Heart right ventricle (tissue), 16 donors: ENCODE measurements at places on chromosomes 3 and 15. TPM values are rescaled to one million over a fixed set of nuclear protein-coding genes. Genes with fewer than 3 reads are reported as not detected.
A peak's percentile ranks its signal among the peaks of the same experiment; 100 is the strongest.

Gene DNAJA4
- 210 TPM for total RNA-seq

Gene CELSR3
- 0.13 TPM for total RNA-seq

Gene TMC3
- not detected for total RNA-seq

Gene NANOGP8
- not detected for total RNA-seq

Gene CPN2
- 1.2 TPM for total RNA-seq

Gene PIAS1
- 23.5 TPM for total RNA-seq

Gene SNTN
- total RNA-seq, result not detected

Gene C15orf62
- total RNA-seq, result not detected

Gene SST
- not detected for total RNA-seq

Gene RASGRP1
- total RNA-seq, result 0.26 TPM

Gene TM4SF18
- total RNA-seq, result 12.8 TPM

DNA sequence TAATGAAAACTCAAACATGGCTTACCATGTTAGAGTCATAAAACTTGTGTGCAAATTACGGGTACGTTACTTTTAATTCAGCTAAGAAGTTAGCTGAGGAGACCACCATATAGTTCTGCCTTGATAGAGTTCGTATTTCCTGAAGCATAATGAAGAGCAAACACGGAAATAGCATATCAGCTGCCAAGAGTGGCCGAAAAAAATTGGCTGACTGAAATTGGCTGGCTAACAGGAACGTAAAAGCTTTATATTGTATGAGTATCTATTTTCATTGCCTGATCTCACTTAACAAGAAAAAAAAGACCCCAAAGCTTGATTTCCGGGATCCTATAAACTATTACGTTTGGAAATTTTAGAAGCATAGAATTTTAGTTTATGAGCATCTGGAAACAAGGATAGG is 1222.9 kb downstream of the ZPLD1 start:
- DNase-seq, result no peak

- peak; percentile 67 for DNase-seq
Measured at GRCh38 chr3:52317208-52318000, 1.3 kb downstream of the DNAH1 start.

DNA sequence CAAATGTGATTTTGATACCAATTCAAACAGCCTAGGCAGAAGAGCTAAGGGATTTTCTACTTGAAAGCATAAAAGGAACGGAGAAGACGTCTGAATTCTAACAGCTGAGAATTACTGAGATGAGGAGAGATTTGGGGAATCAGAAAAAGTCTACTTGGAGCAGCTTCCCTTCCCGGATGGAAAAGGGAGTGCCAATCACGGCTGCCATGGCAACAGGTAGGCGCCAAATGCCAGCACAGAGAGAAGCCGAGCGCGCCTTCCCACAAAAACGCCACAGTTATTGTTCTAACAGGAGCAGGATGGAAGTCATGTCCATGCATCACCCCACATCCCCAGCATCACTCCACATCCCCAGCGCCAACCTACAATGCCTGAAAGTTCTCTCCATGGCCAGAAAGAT is 63.5 kb upstream of the PRR20G start:
- DNase-seq, result no peak

GRCh38 chr3:169554611-169555010 is 108.9 kb downstream of the MECOM start:
- DNase-seq, result no peak

DNA sequence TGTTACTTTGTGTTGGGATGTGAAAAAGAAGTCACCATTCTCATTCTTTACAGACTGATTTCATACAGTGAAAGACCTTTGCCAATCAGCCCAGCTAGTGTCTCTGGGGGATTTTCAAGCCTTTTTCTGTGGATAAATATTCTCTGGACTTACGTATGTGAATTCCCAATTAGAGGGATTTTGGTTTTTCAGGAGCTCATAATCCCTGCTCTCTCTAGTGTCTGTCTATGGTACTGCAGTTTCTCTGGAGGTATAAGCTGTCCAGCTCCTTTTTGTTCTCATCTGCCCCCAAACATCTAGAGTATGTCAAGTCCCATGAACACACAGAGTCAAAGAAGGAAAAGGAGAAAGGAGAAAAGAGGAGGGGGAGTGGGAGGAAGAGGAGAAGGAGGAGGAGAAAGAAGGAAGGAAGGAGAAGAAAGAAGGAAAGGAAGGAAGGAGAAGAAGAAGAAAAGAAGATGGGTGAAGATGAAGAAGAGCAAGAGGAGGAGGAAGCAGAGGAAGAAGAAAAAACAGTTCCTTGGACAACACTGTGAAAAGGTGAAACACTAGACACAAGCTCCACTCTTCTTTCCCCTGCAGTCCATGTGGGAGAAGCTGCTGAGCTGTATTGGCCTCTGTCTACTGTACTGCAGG is 218.6 kb downstream of the GREM1 start:
- no peak for DNase-seq

DNA sequence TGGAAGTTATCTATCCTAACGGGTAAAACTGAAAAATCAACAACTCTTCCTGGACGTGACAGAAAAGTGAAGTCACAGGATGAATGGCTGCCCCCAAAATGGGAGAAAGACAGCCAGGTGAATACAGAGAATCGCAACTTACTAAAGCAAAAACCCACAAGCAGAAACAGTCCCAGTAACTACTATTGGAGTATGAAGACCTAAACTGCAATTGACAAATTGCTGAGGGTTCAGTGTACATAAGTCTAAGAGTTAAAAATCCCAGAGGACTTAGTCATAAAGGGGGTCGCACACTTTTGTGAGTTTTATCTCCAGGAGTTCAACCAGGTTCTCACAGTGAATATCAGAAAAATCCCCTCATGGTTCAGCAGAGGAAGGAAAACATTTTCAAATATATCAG is 56.8 kb upstream of the IMPG2 start:
- DNase-seq, result no peak

DNA sequence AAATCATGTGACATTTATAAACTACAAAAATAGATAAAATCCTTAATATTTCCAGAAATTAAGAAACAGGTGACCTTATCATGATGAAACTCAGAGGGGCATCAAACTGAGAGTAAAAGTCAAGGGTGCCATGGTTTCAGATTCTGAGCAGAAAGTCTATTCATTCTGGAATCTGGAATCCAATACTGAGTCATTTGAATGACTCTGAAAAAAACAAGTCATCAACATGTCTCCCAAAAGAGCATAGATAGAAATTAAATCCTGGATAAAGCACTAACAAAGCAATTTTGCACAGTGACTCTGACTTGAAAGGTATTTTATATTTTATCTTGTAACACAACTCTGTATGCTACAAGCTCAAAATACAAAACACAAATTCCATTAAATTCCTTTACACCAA is 23.4 kb downstream of the STAC start:
- DNase-seq, result no peak

- no peak for DNase-seq
Measured at GRCh38 chr15:91133511-91133910, 33.5 kb downstream of the SV2B start.

- no peak for DNase-seq
Measured at GRCh38 chr3:122714273-122714672, 33.6 kb downstream of the PARP14 start.

- DNase-seq, result no peak
Measured at GRCh38 chr15:90735923-90736322, 18.8 kb downstream of the BLM start.

- no peak for DNase-seq
Measured at GRCh38 chr3:66482018-66482404, 18.8 kb downstream of the LRIG1 start.

- no peak for DNase-seq
Measured at GRCh38 chr3:149207475-149207874, 14.2 kb downstream of the CP start.

- no peak for DNase-seq
Measured at GRCh38 chr3:30934208-30934550, 39.7 kb upstream of the GADL1 start.

- DNase-seq, result peak; percentile 9
Measured at GRCh38 chr3:29701326-29701983, 420.6 kb downstream of the RBMS3 start.

GRCh38 chr3:144810160-144810559 is 838.5 kb downstream of the DIPK2A start:
- DNase-seq, result no peak

DNA sequence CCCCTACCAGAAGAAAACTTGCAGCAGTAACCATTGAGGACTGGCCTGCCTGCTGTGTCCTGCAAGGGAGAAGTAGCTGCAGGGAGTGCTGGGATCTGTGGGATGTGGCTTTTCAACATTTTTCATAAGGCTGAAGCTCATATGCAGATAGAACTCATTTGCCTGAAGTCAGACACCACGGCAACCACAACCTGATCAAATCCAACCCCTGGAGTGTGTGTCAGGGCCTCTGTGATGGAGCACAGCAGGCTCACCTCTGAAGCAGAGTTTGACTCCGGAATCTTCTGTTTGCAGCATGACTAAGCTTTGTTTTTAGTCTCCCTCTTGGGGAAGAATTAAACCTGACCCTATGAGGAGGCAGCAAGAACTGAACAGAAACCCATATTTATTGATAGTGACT is 508.7 kb downstream of the AGBL1 start:
- no peak for DNase-seq

DNA sequence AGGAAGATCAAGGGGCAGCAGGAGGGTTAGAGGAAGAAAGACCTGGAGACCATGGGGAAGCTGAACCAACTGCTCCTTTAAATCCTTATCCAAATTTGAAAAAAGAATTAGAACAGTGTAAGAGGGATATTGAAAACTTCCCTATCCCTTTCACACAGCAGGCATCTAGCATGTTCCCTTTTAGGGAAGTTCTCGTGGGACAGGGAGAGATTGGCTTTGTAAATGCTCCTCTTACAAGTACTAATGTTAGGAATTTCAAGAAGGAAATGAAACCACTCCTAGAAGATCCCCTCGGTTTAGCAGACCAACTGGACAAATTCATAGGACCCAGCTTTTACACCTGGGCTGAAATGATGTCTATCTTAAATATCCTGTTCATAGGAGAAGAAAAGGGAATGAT is 41.5 kb downstream of the PPCDC start:
- no peak for DNase-seq

- DNase-seq, result peak; percentile 90
Measured at GRCh38 chr3:12994607-12995388, 78.4 kb downstream of the IQSEC1 start.

GRCh38 chr3:150746791-150747590 is 16.0 kb downstream of the SIAH2 start:
- no peak for DNase-seq

DNA sequence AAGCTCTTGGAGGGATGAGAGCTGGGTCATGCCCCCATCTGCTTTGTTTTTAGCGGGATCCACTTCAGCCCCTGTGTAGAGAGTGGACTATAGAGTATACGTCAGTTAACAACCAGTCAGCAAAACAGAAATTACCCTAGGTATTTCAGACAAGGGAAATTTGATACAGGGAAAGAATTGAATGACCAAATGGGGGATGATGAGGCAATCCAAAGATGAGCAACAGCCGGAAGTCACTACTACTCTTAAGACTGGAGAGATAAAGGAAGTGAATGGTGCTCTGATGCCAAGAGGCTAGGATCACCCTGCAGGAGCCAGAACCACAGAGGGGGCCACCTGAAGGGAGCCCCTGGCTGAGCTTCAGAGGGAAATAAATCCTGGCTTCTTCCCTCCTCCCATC is 1.7 kb upstream of the GPR62 start:
- no peak for DNase-seq

DNA sequence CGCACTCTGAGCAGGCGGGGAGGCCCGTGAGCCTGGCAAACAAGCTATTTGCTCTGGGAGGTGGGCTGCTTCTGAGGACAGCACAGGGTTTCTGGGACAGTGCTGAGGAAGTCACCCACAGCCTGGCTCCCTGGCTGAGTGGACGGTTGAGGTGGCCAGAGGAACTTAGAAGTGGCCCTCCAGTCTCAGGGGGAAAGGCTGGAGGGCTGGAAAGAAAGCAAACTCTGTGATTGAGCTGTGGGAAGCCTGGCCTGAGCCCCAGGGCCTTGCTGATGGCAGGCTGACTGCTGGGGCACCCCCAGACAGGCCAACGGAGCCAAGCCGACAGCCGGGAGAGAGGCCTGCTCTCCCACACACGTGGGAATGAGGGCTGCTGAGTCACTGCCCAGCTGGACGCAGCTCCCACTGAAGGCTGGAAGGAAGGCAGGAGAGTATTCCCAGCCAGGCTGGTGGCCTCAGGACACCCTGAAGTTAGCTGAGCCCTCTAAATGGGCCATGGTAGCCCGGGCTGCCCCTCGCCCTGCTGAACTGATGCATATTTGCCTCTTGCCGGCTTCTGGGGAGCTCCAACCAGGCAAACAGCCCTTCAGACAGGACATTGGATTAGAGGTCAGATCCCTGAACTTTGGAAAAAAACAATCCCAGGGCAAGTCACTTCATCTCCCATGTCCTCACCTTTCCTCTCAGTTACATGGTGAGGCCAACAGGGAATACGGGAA is 98.0 kb upstream of the TLE3 start:
- DNase-seq, result peak; percentile 78

DNA sequence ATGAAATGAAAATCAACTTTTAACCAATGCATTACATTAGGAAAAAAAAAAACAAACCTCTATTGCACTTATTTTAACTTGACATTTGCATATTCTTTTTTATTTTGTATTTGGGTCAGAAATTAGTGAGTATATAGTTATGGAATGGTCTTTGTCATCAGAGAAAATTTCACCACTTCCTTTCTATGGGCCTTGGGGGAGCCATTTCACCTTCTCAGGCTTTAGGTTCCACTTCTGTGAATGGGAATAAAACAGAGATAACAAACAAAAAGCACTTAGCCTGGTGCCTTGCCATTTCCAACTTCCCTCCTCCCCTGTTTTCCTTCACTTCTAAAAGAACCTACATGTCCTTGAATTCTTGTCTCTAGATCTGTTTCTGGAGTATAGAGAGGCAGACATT is 168.0 kb upstream of the STT3B start:
- no peak for DNase-seq

- DNase-seq, result no peak
Measured at GRCh38 chr3:186454881-186455703, 89.1 kb downstream of the CRYGS start.

DNA sequence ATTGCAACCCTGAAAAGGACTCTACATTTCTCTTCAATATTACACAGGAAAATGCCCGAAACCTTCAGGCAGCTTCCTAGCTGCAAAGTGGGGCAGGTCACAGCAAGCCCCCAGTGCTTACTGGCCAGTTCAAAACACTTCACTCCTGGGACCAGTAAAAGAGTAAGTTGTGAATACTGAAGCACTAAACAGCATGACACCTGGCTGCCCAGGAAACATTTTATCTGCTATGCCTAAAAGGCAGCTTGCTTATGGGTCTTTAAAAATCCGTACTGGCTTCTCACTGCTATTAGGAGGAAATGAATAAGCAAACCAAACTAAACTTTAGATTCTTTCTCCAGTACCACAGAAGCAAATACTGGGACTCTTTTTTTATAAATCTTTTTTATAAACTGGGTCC is 457.9 kb upstream of the ALCAM start:
- DNase-seq, result no peak

DNA sequence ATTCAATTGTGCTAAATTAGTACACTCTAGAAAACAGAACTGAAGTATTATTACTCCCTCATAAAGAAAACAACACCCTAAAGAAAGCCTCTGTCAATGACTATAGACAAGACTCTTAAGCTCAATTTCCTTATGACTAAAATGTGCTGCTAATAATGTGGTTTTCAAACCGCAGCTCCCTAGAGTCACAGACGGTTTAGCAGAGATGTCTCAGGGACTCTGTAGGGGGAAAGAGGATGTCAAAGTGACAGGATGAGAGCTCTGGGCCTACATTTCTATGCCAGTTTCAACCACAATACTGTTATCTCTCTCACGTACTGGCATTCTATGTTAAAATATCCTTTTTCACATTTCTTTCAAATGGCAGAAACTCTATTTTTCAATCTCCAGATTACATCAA is 37.6 kb upstream of the WDR49 start:
- DNase-seq, result no peak

GRCh38 chr3:105518806-105519418 is 152.2 kb downstream of the ALCAM start:
- DNase-seq, result no peak

- DNase-seq, result no peak
Measured at GRCh38 chr3:123421353-123422174, 27.3 kb downstream of the ADCY5 start.
